ENCODE measurements at places on chromosomes 11 and 22. TPM values are rescaled to one million over a fixed set of nuclear protein-coding genes. Genes with fewer than 3 reads are reported as not detected.

DMC1 gene
- total RNA-seq: 3.2 TPM

CEP126 gene
- total RNA-seq: 3.5 TPM

PLAAT5 gene
- total RNA-seq: not detected

LRRC75B gene
- 9.6 TPM for total RNA-seq

AIFM3 gene
- 2.1 TPM for total RNA-seq

ZBTB16 gene
- not detected for total RNA-seq

OR8A1 gene
- not detected for total RNA-seq

MMP1 gene
- 1.2 TPM for total RNA-seq

CCDC81 gene
- total RNA-seq: 0.17 TPM

SCO2 gene
- 3.2 TPM for total RNA-seq

SYTL2 gene
- 29.9 TPM for total RNA-seq

DEPDC5 gene
- total RNA-seq: 5.8 TPM

ADAMTS15 gene
- 8.3 TPM for total RNA-seq

CCDC34 gene
- total RNA-seq: 35.2 TPM

PTGDR2 gene
- not detected for total RNA-seq

SCUBE2 gene
- total RNA-seq: 0.57 TPM

TMPRSS5 gene
- total RNA-seq: 0.08 TPM

NPAS4 gene
- not detected for total RNA-seq

LRRC55 gene
- total RNA-seq: not detected

CDHR5 gene
- 0.03 TPM for total RNA-seq

OR8H3 gene
- not detected for total RNA-seq

VSIG10L2 gene
- total RNA-seq: not detected

ARHGEF12 gene
- total RNA-seq: 16.5 TPM

MS4A3 gene
- total RNA-seq: not detected

MRGPRX3 gene
- total RNA-seq: not detected

SAA1 gene
- total RNA-seq: not detected

AP1B1 gene
- 26.5 TPM for total RNA-seq

CDC42EP1 gene
- total RNA-seq: 36.1 TPM

SYNGR1 gene
- total RNA-seq: 11.1 TPM

PITPNB gene
- total RNA-seq: 43.6 TPM

LARGE2 gene
- 2.9 TPM for total RNA-seq

DUSP8 gene
- total RNA-seq: 2.0 TPM

MS4A2 gene
- not detected for total RNA-seq

CASP5 gene
- total RNA-seq: not detected

CABP7 gene
- 0.15 TPM for total RNA-seq

BARX2 gene
- total RNA-seq: not detected

HOATZ gene
- total RNA-seq: not detected

OR5D13 gene
- total RNA-seq: not detected

SLC17A6 gene
- not detected for total RNA-seq

BID gene
- 74.3 TPM for total RNA-seq

CD3G gene
- not detected for total RNA-seq

CAPN5 gene
- 9.1 TPM for total RNA-seq

RHOD gene
- total RNA-seq: 47.7 TPM

GSTT2B gene
- total RNA-seq: not detected

SLC5A4 gene
- total RNA-seq: not detected

DLG2 gene
- 0.33 TPM for total RNA-seq

GNAZ gene
- 2.7 TPM for total RNA-seq

SAA2 gene
- total RNA-seq: not detected

TBCEL gene
- 4.7 TPM for total RNA-seq

Measured in A549 treated with CpdA at 1 μM for 4 hours (cell line).